ENCODE measurements at places on chromosomes 3 and 15. TPM values are rescaled to one million over a fixed set of nuclear protein-coding genes. Genes with fewer than 3 reads are reported as not detected.

The DNAH12 gene
- 0.16 TPM for total RNA-seq

The TIMP4 gene
- 12.3 TPM for total RNA-seq

The USP8 gene
- 43.9 TPM for total RNA-seq

GRCh38 chr3:11944052-11944673 lies 60.0 kb upstream of the SYN2 start:
- peaks cover 16% of the 10 kb centered on the region for H3K27me3 ChIP-seq
- no peak overlapping the region for H3K27ac ChIP-seq

GRCh38 chr3:15796771-15797641 lies 773 bp downstream of the ANKRD28 start:
- H3K27me3 ChIP-seq = no peaks in the 10 kb centered on the region
- H3K36me3 ChIP-seq = no peaks in the 10 kb centered on the region
- H3K4me1 ChIP-seq = peaks cover 37% of the 10 kb centered on the region
- H3K27ac ChIP-seq = peak overlapping the region; percentile 75
- DNase-seq = no peak

GRCh38 chr3:48437812-48438211 lies 2.1 kb downstream of the CCDC51 start:
- no peak overlapping the region for H3K4me3 ChIP-seq
- H3K27me3 ChIP-seq = no peaks in the 10 kb centered on the region
- DNase-seq = no peak
- peaks cover 55% of the 10 kb centered on the region for H3K4me1 ChIP-seq

DNA sequence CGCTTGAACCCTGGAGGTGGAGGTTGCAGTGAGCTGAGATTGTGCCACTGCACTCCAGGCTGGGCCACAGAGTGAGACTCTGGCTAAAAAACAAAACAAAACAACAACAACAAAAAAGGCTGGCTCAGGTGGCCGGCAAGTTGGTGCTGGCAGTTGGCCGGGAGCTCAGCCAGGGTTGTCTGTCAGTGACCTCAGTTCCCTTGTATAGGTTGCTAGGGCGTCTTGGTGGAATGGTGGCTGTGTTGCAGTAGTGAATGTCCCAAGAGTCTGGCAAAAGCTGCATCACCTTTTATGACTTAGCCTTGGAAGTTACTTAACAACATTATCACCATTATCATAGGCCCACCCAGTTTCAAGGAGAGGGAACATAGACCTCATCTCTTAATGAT lies 40.6 kb downstream of the ASB7 start:
- H3K27me3 ChIP-seq = no peaks in the 10 kb centered on the region
- no peak for DNase-seq
- no peaks in the 10 kb centered on the region for H3K4me1 ChIP-seq
- no peak overlapping the region for H3K27ac ChIP-seq

DNA sequence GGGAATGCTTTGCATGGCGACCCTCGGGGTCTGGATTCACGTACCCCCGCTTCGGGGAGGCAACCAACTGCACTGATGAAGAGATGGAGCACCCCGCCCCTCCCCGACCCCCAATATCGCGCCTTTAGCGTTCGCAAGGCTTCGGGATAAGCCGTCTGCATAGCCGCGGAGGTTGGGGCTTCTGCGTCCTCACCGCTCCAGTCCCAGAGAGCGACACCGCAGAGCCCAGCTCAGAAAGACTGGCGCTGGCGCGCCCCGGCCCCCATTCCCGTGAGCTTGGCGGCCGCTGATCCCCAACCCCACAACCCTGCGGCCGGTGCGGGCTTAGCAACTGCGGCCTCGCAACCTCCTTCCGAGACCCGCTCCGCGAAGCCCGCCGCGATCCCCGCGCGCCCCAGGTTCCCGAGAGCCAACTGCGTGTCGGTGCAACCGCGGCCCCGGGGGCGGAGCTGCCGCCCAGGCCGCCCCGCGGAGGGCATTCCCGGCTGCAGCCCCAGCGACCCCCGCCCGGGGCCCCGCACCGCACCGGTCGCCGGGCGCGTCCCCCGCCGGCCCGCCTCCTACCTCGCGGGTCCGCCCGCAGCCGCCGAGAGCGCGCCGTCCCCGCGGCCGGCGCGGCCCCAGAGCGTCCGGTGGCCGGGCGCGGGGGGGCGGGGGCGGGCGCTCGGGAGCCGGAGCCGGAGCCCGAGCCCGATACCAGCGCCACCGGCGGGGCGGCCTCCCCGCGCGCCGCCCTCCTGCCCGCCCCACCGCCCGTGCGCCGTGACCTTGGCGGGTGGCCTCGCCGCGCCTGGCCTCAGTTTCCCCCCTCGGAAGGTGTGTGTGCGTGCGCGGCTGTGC lies 79.5 kb downstream of the IQSEC1 start:
- peaks cover 67% of the 10 kb centered on the region for H3K4me1 ChIP-seq
- DNase-seq = no peak
- peak overlapping the region; percentile 95 for H3K27ac ChIP-seq
- H3K4me3 ChIP-seq = peak overlapping the region; percentile 92
- H3K27me3 ChIP-seq = no peaks in the 10 kb centered on the region
- no peaks in the 10 kb centered on the region for H3K36me3 ChIP-seq

DNA sequence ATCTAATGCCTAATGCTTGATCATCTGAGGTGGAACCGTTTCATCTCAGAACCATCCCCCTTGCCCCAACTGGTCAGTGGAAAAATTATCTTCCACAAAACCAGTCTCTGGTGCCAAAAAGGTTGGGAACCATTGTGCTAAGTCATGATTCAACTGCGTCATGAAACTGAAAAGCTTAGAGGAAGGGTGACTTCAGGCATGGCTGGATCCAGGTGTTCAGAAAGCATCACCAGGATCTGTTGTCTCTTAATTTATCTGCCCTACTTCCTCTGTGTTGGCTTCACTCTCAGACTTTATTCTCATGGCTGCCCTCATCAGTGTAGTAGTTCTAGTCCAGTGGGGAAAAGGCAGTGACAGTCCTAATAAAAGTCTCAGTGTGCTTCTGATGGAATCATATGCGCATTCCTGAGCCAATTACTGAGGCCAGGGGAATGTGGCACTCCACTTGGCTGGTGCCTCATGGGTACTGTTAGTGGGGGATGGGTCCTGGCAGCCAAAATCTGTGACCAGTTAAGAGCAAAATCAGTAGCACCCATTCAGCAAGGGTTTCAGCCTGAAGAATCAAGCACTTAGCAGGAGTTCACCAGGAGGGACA lies 110.3 kb downstream of the WNT5A start:
- no peak for DNase-seq
- no peaks in the 10 kb centered on the region for H3K36me3 ChIP-seq
- no peak overlapping the region for H3K4me3 ChIP-seq
- H3K4me1 ChIP-seq = no peaks in the 10 kb centered on the region

- H3K4me3 ChIP-seq = no peak overlapping the region
- DNase-seq = no peak
- no peaks in the 10 kb centered on the region for H3K36me3 ChIP-seq
These were observed 18.6 kb downstream of the GOLIM4 start for GRCh38 chr3:168077091-168077490.

DNA sequence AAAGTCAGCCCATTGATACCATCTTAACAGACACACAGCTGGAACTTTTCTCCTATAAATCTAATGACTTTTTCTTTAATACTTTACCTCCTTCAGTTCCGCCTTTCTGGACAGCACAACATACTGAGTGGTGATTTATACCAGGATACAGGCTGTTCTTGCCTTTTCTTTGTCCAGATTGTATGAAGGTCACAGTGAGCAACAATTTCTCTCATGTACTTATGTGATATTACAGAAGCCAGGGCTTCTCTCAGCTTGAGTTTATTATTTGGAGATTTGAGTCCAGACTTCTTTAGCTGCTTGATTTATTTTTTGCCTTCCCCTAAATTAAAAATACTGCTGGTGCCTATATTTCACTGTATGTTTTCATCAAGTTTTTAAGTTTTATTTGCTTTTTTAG lies 976.0 kb downstream of the ROBO2 start:
- no peaks in the 10 kb centered on the region for H3K4me1 ChIP-seq
- no peaks in the 10 kb centered on the region for H3K36me3 ChIP-seq
- no peak for DNase-seq
- no peaks in the 10 kb centered on the region for H3K27me3 ChIP-seq
- no peak overlapping the region for H3K4me3 ChIP-seq

DNA sequence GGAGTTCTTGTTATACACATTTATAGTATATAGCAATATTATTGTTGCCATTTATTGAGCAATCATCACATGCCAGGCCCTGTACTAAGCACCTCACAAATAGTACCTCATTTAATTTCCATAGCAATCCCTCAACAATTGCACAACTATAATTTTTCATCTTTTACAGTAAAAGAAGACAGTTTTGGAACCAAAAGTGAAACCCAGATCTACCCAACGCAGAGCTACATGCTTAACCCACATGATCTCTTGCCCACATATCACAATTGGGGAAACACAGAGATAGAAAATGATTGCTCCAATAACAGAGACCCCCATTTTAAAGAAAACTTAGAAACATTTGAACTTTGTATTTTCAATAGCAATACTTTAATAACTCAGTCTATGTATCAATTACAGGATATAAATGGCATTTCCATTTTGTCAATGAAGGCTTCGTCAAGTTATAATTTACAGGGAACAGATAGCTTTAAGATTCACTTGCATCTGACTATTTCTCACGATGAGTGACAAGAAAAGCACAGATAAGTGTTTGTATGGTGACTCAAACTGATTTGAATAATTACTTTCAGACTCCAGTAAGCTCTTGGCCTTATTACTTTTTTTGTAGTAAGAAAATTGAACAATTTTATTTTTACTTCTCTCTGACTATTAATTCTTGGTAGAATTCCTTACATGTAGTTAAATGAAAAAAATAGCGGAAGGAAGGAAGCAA lies 38.7 kb upstream of the CCDC50 start:
- no peaks in the 10 kb centered on the region for H3K27me3 ChIP-seq
- peak overlapping the region; percentile 44 for H3K27ac ChIP-seq
- H3K4me1 ChIP-seq = peaks cover 5% of the 10 kb centered on the region
- H3K4me3 ChIP-seq = peak overlapping the region; percentile 28
- H3K36me3 ChIP-seq = no peaks in the 10 kb centered on the region

Data from left ventricle myocardium inferior (tissue), 1 donor.